Muscle of leg (tissue), 16 donors: ENCODE measurements at places on chromosomes 13 and 19. TPM values are rescaled to one million over a fixed set of nuclear protein-coding genes. Genes with fewer than 3 reads are reported as not detected.

GRCh38 chr13:79966059-79966458, 374.9 kb downstream of the SPRY2 start:
- DNase-seq: no peak

GRCh38 chr13:77079902-77080413, 53.0 kb upstream of the FBXL3 start:
- no peak for DNase-seq

DNA sequence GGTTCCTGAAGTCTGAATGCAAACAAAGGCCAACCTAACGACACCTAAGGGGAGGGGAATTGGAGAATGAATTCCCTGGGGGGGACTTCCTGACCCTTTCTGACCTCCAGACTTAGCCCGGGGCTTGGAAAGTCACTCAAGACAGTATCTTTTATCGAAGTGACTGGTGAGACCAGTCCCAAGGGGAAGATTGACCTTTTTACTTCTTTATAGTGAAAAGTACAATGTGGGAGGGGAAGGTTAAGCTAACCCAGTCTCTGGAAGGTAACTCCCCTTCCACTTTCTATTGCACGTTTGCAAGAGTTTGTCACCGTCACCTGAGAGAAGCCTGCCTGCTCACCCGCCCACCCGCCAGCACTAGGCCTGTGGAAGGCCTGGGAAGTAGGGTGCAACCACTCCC, 111.9 kb downstream of the EFNB2 start:
- no peak for DNase-seq

DNA sequence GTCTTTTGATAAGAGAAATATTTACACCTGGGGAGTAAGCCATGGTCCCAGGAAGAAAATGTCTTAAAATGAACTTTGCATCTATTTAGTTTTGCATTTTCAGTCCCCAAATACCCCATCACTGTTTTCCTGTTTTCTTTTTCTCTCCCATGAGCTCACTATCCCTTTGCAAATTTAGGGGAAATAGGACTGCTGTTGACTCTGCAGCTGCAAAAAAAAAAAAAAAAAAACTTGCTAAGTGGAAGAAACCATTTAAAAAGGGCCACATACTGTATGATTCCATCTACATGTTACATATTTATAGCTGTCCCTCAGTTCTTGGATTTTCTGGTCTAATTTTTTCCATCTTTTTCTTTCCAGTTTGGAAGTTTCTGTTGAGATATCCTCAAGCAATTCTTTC, 98.2 kb upstream of the SERP2 start:
- no peak for DNase-seq

Gene C5AR1
- 1.2 TPM for polyA plus RNA-seq

DNA sequence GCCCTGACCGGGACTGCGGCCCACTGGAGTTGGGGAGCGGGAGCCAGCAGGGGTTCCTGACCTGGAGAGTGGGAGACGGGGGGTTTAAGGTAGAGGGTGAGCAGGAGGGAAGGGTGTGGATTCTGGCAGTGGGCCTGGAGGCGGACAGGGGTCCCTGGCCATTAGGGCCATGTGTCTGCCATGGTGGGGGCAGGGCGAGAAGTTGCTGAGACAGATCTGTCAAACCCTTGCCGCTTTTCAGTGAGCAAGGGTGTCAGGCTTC, 12.2 kb upstream of the SELENOW start:
- DNase-seq: no peak

Gene ZNF285
- 3.9 TPM for polyA plus RNA-seq

GRCh38 chr19:18469069-18469846, 31.3 kb upstream of the ISYNA1 start:
- peak; percentile 75 for DNase-seq

- no peak for DNase-seq
Measured at GRCh38 chr19:36851898-36852297, 1.2 kb downstream of the ZNF345 start.

- no peak for DNase-seq
Measured at GRCh38 chr19:58304748-58305064, 471 bp upstream of the ERVK3-1 start.

DNA sequence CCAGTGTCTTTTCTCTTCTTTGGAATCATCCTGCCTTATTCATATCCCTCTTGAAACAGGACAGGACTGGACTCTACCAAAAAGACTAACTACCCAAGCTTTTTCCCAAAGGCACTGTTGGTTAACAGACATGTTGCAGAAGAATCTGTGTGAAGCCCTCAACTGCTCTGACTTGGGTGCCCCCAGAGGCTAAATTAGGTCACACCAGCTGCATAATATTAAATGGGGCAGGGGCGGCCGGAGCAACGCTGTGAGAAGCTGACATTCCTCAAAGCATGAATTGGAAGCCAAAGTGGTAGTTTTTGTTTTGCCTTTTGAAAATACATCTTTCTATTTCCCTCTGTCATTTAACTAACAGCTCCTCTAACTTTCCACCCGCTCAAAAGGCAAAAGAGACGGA, 185.9 kb downstream of the LHFPL6 start:
- DNase-seq: peak; percentile 52

Gene OCEL1
- polyA plus RNA-seq: 9.5 TPM

DNA sequence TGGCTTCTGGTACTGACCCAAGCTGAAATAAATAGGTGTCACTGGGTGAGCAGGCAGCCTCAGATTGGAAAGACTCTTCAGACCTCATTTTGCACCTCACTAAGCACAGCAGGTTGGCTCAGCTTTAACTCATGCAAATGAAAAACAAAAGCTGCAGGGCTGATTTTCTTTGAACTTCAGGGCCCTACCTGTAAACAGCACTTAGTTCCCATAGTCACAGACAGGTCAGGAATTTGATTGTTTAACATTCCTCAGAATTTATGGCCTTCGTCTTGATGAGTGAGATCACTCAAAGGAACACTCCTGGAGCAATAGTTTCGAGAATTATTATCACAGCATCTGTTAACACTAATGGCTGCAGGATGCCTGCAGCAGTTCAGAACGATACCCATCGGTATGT, 718.5 kb downstream of the EFNB2 start:
- DNase-seq: no peak

Gene AXL
- 29.4 TPM for polyA plus RNA-seq

DNA sequence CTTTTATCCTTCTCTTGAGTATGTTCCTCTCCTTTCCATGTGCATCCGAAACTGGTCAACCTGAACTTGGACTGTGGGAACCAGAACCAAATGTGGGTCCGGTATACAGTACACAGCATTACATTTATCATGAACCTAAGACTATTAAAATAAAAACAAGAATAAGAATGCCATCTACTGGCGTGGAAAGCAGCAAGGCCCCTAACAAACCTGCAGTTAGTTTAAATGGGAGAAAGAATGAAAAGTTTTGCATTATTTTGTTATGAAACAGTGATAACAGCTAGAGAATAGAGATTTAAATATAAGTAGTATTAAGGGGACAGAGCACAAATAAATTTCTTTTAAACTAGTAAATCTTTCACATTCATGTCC, 159.5 kb downstream of the RBM26 start:
- no peak for DNase-seq

GRCh38 chr13:39776439-39776838, 121.0 kb downstream of the COG6 start:
- no peak for DNase-seq

Gene LMTK3
- 0.20 TPM for polyA plus RNA-seq

DNA sequence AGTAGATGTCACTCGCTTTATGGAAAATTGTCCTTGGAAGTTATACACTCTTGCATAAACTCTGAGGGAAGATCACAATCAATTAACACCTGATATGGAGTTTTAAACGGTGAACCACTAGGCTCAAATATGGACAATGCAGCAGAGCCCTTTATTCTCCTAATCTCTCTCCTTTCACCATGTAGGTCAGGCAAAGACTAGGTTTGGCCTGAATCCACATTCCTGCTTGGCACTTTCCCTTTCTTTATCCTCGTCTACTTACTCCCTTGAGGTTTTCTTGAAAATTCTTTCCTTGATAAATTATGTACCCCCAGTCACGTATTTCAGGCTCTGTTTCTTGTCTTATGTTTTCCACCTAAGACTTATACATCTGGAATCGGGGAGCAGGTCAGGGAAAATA, 751.7 kb downstream of the DACH1 start:
- no peak for DNase-seq

DNA sequence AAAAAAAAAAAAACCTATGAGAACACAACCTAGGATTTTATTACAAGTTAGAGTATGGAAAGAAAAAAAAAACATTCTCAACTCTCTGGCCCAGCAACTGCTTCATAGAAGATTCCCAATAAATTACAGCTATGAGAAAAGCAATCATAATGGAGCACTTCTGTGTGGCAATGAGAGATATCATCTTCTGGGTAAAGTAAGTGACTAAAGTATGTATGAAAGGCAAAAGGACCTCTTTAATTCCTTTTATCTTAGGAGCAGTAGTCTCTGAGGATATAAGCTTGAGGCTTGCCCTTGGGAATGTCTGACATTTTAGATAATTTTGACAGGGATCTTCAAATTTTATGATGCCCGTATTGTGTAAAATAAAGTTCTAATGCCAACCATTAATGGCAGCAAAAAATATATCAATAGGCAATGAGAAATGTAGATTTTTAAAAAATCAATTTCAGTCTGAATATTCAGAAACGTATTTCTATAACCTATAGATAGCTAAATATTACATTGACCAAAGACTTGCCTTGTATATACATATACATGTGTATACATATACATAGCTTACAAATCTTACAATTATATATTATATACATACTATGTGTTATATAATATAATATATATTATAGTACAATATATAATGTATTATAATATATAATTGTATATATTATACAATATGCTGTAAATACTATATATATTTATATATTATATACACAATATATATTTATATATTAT, 823.9 kb upstream of the SLITRK1 start:
- no peak for DNase-seq

DNA sequence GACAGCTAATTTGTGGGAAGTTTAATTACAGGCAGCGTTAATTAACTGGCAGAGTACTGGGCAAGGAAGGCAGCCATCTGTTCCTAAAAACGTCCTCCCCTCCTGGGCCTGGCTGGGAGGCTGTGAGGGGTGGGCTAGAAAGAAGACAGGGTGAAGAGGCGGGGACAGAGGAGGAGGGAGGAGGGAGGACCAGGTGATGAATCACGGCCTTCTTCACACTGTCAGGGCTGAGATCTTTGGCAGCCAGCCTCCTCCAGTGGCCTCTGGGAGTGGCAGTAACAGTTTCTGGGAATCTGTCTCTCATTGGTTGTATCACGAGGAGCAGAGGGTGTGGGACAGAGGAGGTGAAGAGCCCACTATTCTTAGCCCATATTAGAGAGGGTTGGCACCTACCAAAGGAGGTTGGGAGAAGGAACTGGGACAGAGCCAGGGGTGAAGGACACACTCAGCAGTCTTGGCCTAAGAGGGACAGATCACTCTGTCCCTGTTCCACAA, 9.6 kb upstream of the ZNRF4 start:
- no peak for DNase-seq

Gene ZNF865
- 8.9 TPM for polyA plus RNA-seq

DNA sequence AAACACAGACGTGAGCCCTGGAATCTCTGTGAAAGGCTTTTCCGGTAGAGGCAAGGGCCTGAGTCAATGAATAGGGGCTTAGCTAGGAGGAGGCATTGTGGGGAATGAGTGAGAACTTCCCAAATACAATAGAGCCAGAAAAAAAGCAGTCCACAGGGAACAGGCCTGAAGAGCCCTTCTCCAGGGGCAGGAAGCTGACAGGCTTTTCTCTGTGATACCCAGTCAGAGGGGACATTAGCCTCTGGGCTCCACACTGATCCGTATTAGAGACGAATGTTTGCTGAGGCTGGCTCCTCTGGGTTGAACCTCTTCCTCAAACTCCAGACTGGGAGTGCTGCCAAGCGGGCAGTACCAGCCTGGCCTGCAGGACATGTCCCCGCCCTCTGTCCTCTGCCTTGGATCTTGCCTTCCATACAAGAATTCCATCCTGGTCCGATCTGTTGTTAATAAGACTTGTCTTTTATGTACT, 2.3 kb downstream of the DHRS12 start:
- peak; percentile 73 for DNase-seq

DNA sequence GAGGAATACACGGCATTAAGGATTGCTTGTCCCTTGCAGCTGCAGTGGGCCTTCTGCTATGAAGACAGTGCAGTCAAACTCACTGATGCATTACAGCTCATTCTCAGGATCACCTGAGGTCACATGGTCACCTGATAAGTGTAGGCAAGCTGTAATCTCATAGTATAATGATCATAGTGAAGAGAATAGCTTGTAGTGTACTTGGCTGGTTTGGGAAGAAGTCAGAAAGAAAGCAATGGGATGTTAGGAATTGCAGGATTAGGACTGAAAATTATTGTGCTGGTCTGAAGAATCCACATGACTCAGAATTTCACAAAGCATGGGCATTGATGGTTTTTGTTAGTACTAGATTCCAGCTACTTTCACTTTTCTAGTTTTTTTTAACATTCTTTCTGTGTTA, 76.7 kb downstream of the MBNL2 start:
- no peak for DNase-seq

GRCh38 chr19:19653597-19654147, 9.8 kb downstream of the ATP13A1 start:
- no peak for DNase-seq

- no peak for DNase-seq
Measured at GRCh38 chr13:48806522-48806921, 152.8 kb downstream of the CYSLTR2 start.

GRCh38 chr13:76634431-76635191, 251.6 kb downstream of the KCTD12 start:
- no peak for DNase-seq

DNA sequence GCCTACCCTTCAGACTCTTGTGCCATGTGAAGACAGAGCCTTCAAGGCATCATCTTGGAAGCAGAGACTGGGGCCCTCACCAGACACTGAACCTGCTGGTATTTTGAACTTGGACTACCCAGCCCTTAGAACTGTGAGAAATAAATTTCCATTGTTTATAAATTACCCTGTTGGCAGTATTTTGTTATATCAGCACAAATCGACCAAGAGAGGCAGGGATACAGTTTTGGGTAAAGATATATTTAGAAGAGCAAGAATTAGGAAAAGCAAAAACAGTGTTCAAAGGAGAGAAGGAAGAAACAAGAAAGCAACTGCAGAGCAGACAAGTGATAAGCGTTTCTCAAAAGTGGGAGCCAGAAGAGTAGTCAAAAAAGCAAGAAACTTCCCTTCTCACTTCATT, 600.8 kb downstream of the DCT start:
- no peak for DNase-seq

- peak; percentile 11 for DNase-seq
Measured at GRCh38 chr13:101875717-101876393, 423.4 kb downstream of the ITGBL1 start.

GRCh38 chr19:2371656-2372055, 11.6 kb downstream of the TMPRSS9 start:
- DNase-seq: no peak

Gene RFPL4A
- not detected for polyA plus RNA-seq
